ENCODE measurements at places on chromosomes 7 and 10. TPM values are rescaled to one million over a fixed set of nuclear protein-coding genes. Genes with fewer than 3 reads are reported as not detected.

SLC18A2 gene
- total RNA-seq, result not detected

DNA sequence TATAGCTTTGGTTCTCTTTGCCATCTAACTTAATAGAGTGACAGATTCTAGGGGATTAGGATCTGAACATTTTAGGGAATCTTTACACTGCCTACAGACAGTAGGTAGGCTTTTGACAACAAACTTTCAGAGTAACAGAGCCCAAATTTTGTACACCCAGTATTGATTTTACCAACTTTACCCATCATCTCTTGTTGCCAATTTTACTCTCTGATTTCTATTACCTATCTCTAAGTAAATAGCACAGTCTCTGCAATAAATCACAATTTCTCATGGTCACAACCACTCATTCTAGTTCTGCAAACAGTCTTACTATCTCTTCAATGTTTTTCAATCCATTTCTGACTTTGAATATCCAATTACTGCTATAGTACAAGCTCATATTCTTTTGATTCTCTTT, 1097.6 kb upstream of the PHF14 start:
- no peak for DNase-seq

GRCh38 chr10:20956843-20957242, 59.7 kb upstream of the NEBL start:
- DNase-seq, result no peak

GRCh38 chr7:131293018-131293417, 34.7 kb upstream of the MKLN1 start:
- no peak for DNase-seq

DNA sequence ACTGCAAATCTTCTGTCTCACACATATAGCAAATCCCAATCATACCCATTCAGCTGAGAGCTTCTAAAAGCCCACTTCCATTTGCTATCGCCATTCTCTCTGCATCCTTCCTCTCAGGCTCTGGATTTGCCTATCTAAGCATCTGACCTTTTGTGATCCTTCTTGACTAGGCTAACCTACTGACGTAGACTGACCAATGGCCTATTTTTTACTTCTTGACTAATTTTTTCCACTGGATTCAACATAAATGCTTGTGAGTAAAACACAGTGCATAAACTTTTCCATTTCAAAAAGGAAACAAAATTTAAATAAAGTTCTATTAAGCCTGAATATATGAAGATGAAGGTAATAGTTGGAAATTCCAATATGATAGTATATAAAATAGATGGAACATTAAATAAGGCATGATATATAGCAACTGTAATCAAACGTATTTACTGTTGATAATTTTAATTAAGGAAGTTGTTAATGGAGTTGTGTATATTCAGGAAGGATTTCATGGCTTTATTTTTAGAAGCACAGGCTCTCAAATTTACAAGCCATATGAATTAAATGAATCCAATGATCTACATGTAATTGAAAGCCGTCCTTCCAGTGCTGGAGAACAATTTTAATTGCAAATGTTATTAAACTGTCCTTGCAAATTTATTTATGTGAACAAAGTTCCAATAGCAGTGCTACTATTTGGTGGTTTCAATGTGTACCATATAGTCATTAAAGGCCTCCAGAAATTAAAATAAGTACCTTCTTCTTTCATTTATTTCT, 918.4 kb downstream of the SORCS3 start:
- no peak for DNase-seq
